Esophagus (tissue), 2 donors: ENCODE measurements at places on chromosomes 4 and X. TPM values are rescaled to one million over a fixed set of nuclear protein-coding genes. Genes with fewer than 3 reads are reported as not detected.

Gene AFAP1
- polyA plus RNA-seq = 2.0 TPM

Gene ZC4H2
- 2.8 TPM for polyA plus RNA-seq

Gene MAGEB10
- polyA plus RNA-seq = not detected

Gene DGAT2L6
- not detected for polyA plus RNA-seq

Gene CHRDL1
- polyA plus RNA-seq = 3.8 TPM

Gene ZNF827
- polyA plus RNA-seq = 2.0 TPM

Gene FRMD7
- polyA plus RNA-seq = not detected

Gene CXCL6
- polyA plus RNA-seq = 0.42 TPM
